ENCODE measurements at places on chromosomes 6 and 20.
A peak's percentile ranks its signal among the peaks of the same experiment; 100 is the strongest.

GRCh38 chr20:50130356-50130723 lies 17.4 kb upstream of the UBE2V1 start:
- peaks cover 74% of the 10 kb centered on the region for H3K36me3 ChIP-seq
- peaks cover 9% of the 10 kb centered on the region for H3K4me1 ChIP-seq
- H3K27ac ChIP-seq: no peak overlapping the region

GRCh38 chr20:48457193-48458002 lies 370.4 kb downstream of the PREX1 start:
- H3K4me1 ChIP-seq: no peaks in the 10 kb centered on the region
- H3K4me3 ChIP-seq: no peak overlapping the region
- DNase-seq: no peak
- H3K36me3 ChIP-seq: no peaks in the 10 kb centered on the region
- no peak overlapping the region for H3K27ac ChIP-seq
- H3K27me3 ChIP-seq: peaks cover 91% of the 10 kb centered on the region

DNA sequence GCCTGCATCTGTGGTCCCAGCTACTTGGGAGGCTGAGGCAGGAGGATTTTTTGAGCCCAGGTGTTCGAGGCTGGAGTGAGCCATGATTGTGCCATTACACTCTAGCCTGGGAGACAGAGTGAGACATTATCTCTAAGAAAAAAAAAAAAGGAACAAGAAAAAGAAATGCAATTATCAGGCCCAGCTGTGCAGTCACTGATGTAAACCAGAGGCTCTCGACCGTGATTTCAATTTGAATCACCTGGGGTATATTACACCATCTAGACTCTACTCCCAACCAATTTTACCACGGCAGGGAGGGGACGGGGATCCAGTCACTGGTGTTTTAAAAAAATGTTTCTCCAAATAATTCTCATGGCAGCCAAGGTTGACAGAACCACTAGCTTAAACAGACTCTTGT lies 48.8 kb upstream of the NKX2-2 start:
- no peak overlapping the region for H3K27ac ChIP-seq
- no peak for DNase-seq
- H3K4me1 ChIP-seq: no peaks in the 10 kb centered on the region
- peaks cover 91% of the 10 kb centered on the region for H3K27me3 ChIP-seq

DNA sequence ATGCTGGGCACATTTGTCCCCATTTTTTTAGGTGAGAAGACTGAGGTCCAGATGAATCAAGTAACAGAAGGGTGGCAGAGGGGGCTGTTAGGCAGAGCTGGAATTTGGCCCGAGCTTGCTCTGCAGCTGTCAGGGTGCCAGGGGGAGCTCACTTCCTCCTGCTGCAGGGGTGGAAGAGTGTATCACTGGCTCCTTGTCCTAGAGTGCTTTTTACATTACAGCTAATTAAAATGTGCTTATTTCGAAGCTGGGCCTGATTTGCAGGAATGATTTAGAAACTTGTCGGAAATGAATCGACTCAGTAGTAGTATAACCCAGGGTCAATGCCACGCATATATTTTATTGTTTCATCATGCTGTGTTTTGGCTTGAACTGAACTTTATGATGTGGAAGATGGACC lies 11.1 kb downstream of the TOX2 start:
- H3K27me3 ChIP-seq: no peaks in the 10 kb centered on the region
- peak; percentile 52 for DNase-seq
- peaks cover 41% of the 10 kb centered on the region for H3K4me1 ChIP-seq
- H3K27ac ChIP-seq: no peak overlapping the region
- no peaks in the 10 kb centered on the region for H3K36me3 ChIP-seq
- no peak overlapping the region for H3K4me3 ChIP-seq

- H3K27ac ChIP-seq: no peak overlapping the region
- DNase-seq: no peak
- no peak overlapping the region for H3K4me3 ChIP-seq
- H3K4me1 ChIP-seq: peaks cover 24% of the 10 kb centered on the region
- peaks cover 41% of the 10 kb centered on the region for H3K36me3 ChIP-seq
These were observed 6.5 kb downstream of the DDR1 start for GRCh38 chr6:30890646-30891449.

DNA sequence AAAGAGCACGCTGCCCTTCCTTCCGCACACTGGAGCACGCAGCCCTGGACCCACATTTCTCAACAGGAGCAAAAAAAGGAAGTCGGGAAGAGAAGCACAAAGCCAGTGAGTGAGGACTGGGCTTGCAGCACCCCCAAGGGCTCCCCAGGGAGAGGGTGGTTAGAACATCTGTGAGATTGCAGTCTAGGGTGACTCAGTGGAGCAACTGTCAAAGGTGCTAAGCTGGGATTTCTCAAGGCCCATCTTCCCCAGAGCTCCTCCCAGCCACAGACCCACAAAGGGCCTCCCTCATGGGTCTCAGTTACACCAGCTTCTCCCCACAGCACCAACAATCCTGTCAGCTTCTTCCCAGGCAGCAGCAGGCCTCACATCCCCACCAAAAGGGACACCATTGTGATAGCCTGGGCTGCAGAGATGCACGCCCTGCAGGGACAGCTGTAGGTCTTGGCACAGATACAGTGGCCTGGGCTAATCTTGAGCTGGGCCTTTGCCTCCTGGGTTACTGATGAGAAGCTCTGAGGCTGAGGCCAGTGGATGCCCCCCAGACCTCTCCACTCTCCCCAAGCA lies 39.6 kb upstream of the CD93 start:
- H3K27me3 ChIP-seq: no peaks in the 10 kb centered on the region
- no peak overlapping the region for H3K27ac ChIP-seq
- H3K4me3 ChIP-seq: no peak overlapping the region
- H3K4me1 ChIP-seq: no peaks in the 10 kb centered on the region

- no peaks in the 10 kb centered on the region for H3K27me3 ChIP-seq
- no peak overlapping the region for H3K27ac ChIP-seq
- H3K4me1 ChIP-seq: no peaks in the 10 kb centered on the region
These were observed 779.6 kb downstream of the MAFB start for GRCh38 chr20:39909447-39909846.

GRCh38 chr6:12916006-12916405 lies 199.4 kb downstream of the PHACTR1 start:
- no peaks in the 10 kb centered on the region for H3K36me3 ChIP-seq
- H3K4me3 ChIP-seq: no peak overlapping the region
- H3K27ac ChIP-seq: no peak overlapping the region
- peaks cover 69% of the 10 kb centered on the region for H3K27me3 ChIP-seq

GRCh38 chr20:35093267-35093884 lies 769 bp upstream of the TRPC4AP start:
- H3K27me3 ChIP-seq: no peaks in the 10 kb centered on the region
- H3K27ac ChIP-seq: peak overlapping the region; percentile 65
- no peaks in the 10 kb centered on the region for H3K36me3 ChIP-seq
- DNase-seq: peak; percentile 59
- H3K4me1 ChIP-seq: peaks cover 20% of the 10 kb centered on the region

- H3K4me1 ChIP-seq: peaks cover 4% of the 10 kb centered on the region
- no peak for DNase-seq
- H3K36me3 ChIP-seq: no peaks in the 10 kb centered on the region
These were observed 292.9 kb downstream of the PHACTR1 start for GRCh38 chr6:13009461-13009860.

- H3K4me1 ChIP-seq: no peaks in the 10 kb centered on the region
- no peaks in the 10 kb centered on the region for H3K27me3 ChIP-seq
- no peak overlapping the region for H3K4me3 ChIP-seq
- DNase-seq: no peak
- H3K27ac ChIP-seq: no peak overlapping the region
These were observed 51.6 kb upstream of the IMPG1 start for GRCh38 chr6:76124018-76124417.

GRCh38 chr6:29014729-29015608 lies 9.9 kb upstream of the ZNF311 start:
- H3K36me3 ChIP-seq: no peaks in the 10 kb centered on the region
- H3K27me3 ChIP-seq: no peaks in the 10 kb centered on the region
- no peak overlapping the region for H3K4me3 ChIP-seq
- H3K27ac ChIP-seq: no peak overlapping the region
- H3K4me1 ChIP-seq: 0 out of 2 replicates have a peak, but pooled peaks cover 4% of the 10 kb centered on the region

- H3K27me3 ChIP-seq: peaks cover 49% of the 10 kb centered on the region
- no peak overlapping the region for H3K27ac ChIP-seq
- H3K36me3 ChIP-seq: no peaks in the 10 kb centered on the region
- no peak for DNase-seq
- H3K4me3 ChIP-seq: no peak overlapping the region
These were observed 5.0 kb downstream of the SLC12A5 start for GRCh38 chr20:46034039-46034438.

GRCh38 chr20:45911486-45912343 lies at the start of gene PLTP:
PLTP (minus strand) TSS chr20:45912155; CDS start chr20:45911452, 703 bp downstream.
- DNase-seq: peak; percentile 38
- H3K4me3 ChIP-seq: peak within 1 kb of the TSS; percentile 65
- no peaks in the 10 kb centered on the region for H3K36me3 ChIP-seq
- 0 out of 2 replicates have a peak, but pooled peaks cover 9% of the 10 kb centered on the region for H3K4me1 ChIP-seq
- peak within 1 kb of the TSS; percentile 35 for H3K27ac ChIP-seq

DNA sequence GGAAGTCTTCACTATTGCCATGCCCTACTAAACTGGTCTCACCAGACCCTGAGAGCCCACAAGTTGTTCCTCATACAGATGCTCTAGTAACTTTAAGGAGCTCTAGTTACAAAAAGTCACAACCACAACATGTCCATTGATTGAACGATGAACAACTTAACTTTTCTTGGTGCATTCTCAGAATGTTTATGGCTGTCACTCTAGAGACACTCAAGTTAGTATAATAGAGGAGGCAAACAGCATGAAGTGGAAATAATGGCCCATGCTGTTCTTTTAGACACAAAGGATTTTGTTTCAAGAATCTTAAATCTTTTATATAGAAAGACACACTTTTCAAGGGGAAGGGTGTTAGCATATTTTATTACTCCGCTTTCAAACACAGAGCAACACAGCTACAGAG lies 934.4 kb downstream of the HACE1 start:
- no peaks in the 10 kb centered on the region for H3K36me3 ChIP-seq
- no peaks in the 10 kb centered on the region for H3K27me3 ChIP-seq
- H3K27ac ChIP-seq: no peak overlapping the region
- no peaks in the 10 kb centered on the region for H3K4me1 ChIP-seq

GRCh38 chr20:24873025-24873620 lies 75.9 kb upstream of the CST7 start:
- no peak overlapping the region for H3K4me3 ChIP-seq
- no peaks in the 10 kb centered on the region for H3K36me3 ChIP-seq
- H3K27ac ChIP-seq: no peak overlapping the region
- no peaks in the 10 kb centered on the region for H3K4me1 ChIP-seq
- H3K27me3 ChIP-seq: peaks cover 78% of the 10 kb centered on the region

DNA sequence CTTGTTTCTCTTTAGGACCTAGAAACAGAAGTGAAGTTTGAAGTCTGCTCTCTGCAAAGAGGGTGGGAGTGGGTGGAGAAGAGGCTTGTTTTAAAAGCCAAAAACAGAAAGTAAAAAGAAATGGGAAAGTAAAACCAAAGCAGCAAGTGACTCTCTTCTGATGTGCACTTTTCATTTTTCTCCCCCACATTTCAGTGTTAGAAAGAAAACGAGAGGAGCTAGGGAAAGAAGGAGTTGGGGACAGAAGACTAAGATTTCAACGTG lies 1.3 kb downstream of the C6orf141 start:
- no peaks in the 10 kb centered on the region for H3K36me3 ChIP-seq
- H3K4me3 ChIP-seq: peak overlapping the region; percentile 90
- DNase-seq: no peak
- peaks cover 47% of the 10 kb centered on the region for H3K4me1 ChIP-seq
- H3K27ac ChIP-seq: peak overlapping the region; percentile 74

DNA sequence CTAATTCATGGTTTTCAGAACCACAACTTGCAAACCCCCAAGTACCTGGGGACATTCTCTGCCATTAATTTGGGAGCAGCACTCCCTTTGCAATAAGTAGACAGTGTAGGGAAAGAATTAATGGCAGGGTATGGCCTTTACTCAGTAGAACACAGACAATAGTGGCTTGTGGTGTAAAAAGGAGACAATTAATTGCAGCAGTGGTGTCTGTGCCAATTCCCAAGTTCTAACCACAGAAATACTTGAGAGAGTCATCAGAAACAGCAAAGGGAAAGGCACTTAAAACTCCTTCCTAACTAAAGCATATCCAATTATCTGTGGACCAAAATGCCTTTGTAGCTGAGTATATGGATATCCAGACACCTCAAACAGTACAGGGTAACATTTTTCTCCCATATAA lies 257.6 kb upstream of the POU3F2 start:
- DNase-seq: no peak
- H3K27ac ChIP-seq: no peak overlapping the region
- H3K4me1 ChIP-seq: no peaks in the 10 kb centered on the region
- no peaks in the 10 kb centered on the region for H3K36me3 ChIP-seq
- H3K4me3 ChIP-seq: no peak overlapping the region

- H3K27ac ChIP-seq: no peak overlapping the region
- DNase-seq: no peak
- no peaks in the 10 kb centered on the region for H3K27me3 ChIP-seq
- H3K36me3 ChIP-seq: no peaks in the 10 kb centered on the region
- no peak overlapping the region for H3K4me3 ChIP-seq
- no peaks in the 10 kb centered on the region for H3K4me1 ChIP-seq
These were observed 22.4 kb upstream of the RALY start for GRCh38 chr20:33971147-33971975.

DNA sequence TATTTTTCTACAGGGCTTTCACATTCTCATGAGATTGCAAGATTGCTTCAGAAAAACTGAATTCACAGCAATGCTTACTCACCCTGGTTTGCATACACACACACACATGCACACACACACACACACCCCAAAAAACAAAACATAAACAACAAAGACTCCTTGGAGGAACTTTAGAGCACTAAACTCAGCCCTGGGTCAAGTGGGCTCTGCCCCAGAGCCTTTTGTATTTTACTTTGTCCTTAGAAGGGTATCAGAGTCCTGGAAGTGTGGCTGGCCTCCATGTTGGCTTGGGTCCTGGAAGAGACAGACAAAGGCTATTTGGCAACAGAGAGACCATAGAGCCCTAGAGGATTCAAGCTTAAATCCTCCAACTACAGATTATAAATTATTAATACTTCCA lies 8.0 kb upstream of the CST9 start:
- H3K36me3 ChIP-seq: no peaks in the 10 kb centered on the region
- no peak overlapping the region for H3K27ac ChIP-seq
- H3K27me3 ChIP-seq: 0 out of 2 replicates have a peak, but pooled peaks cover 6% of the 10 kb centered on the region
- no peaks in the 10 kb centered on the region for H3K4me1 ChIP-seq
- DNase-seq: no peak
- H3K4me3 ChIP-seq: no peak overlapping the region

DNA sequence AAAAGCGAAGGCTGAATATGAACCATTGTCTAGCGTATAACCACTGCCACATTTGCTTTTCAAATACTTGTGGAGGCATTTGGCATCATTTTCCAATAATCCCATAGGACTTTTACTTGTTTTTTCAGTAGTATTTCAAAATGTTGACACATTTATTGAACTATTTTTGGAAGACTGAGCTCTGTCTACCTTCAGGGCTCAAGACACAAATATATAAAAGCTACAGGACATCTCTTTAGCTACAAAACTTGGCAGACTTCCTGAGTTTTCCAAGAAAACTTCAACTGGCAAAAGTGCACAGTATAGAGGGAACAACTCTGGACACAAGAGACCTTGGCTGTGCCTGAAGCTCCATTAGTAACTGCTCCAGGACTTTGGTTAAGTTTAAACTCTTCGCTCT lies 13.4 kb downstream of the EPB41L2 start:
- DNase-seq: no peak
- no peak overlapping the region for H3K27ac ChIP-seq
- peaks cover 8% of the 10 kb centered on the region for H3K36me3 ChIP-seq
- no peak overlapping the region for H3K4me3 ChIP-seq
- peaks cover 21% of the 10 kb centered on the region for H3K4me1 ChIP-seq

GRCh38 chr6:8215631-8216030 lies 113.3 kb upstream of the EEF1E1 start:
- no peak overlapping the region for H3K27ac ChIP-seq
- peak; percentile 35 for DNase-seq
- peaks cover 50% of the 10 kb centered on the region for H3K27me3 ChIP-seq
